ENCODE measurements at places on chromosomes 1 and 21. TPM values are rescaled to one million over a fixed set of nuclear protein-coding genes. Genes with fewer than 3 reads are reported as not detected.

DNA sequence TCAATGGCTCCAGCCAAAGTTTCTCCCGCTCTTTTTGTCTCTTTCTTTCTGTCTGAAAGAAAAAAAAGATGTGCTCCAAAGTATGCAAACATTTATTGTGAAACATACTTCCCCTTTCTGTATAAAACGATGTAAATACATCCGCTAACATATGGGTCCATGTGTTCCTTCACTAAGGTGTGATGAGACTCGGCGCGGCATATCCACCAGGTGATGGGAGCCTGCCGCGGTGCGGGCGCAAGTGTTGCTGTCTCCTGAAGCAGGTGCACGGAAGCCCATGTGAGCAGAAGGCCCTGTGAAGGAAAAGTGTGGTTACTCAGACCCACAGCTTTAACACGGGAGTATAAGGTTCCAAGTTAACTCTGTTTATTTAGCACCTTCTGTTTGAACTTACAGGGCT lies 466.6 kb upstream of the C1orf87 start:
- H3K4me3 ChIP-seq, result no peak overlapping the region
- no peak for DNase-seq
- H3K4me1 ChIP-seq, result no peaks in the 10 kb centered on the region
- no peak overlapping the region for H3K27ac ChIP-seq
- no peaks in the 10 kb centered on the region for H3K36me3 ChIP-seq
- H3K27me3 ChIP-seq, result no peaks in the 10 kb centered on the region

- H3K4me3 ChIP-seq, result no peak overlapping the region
- H3K36me3 ChIP-seq, result no peaks in the 10 kb centered on the region
- H3K27me3 ChIP-seq, result no peaks in the 10 kb centered on the region
- H3K4me1 ChIP-seq, result no peaks in the 10 kb centered on the region
- no peak for DNase-seq
- H3K27ac ChIP-seq, result no peak overlapping the region
Observed at GRCh38 chr1:177431123-177431522, 260.4 kb downstream of the BRINP2 start.

DNA sequence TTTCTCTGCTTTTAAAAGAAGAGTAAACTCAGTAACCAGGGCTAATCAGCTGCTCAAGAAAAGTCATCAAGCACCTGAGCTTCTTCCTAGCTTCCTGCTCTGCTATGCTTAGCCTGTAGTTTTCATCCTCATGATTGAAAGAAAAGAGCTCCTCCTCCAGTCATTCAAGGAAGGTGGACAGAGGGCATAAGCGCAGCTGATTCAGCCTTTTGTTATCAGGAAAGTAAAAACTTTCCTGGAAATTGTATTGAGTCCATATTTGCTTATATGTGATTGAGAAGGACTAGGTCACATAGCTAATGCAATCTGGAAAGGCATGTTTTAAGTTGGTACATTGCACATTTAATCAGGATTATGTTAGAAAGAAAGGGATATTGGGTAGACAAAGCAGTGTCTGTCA lies 8.5 kb upstream of the BACH1 start:
- no peaks in the 10 kb centered on the region for H3K36me3 ChIP-seq
- H3K27ac ChIP-seq, result no peak overlapping the region
- H3K4me3 ChIP-seq, result no peak overlapping the region

GRCh38 chr1:68213843-68214242 lies 18.5 kb downstream of the WLS start:
- peaks cover 99% of the 10 kb centered on the region for H3K4me1 ChIP-seq
- DNase-seq, result peak; percentile 93
- H3K27ac ChIP-seq, result peak overlapping the region; percentile 74
- H3K36me3 ChIP-seq, result no peaks in the 10 kb centered on the region
- no peaks in the 10 kb centered on the region for H3K27me3 ChIP-seq
- H3K4me3 ChIP-seq, result no peak overlapping the region

GRCh38 chr1:179036844-179037465 lies 11.3 kb downstream of the FAM20B start:
- no peak overlapping the region for H3K4me3 ChIP-seq
- peaks cover 79% of the 10 kb centered on the region for H3K4me1 ChIP-seq
- no peak for DNase-seq
- no peaks in the 10 kb centered on the region for H3K36me3 ChIP-seq

DNA sequence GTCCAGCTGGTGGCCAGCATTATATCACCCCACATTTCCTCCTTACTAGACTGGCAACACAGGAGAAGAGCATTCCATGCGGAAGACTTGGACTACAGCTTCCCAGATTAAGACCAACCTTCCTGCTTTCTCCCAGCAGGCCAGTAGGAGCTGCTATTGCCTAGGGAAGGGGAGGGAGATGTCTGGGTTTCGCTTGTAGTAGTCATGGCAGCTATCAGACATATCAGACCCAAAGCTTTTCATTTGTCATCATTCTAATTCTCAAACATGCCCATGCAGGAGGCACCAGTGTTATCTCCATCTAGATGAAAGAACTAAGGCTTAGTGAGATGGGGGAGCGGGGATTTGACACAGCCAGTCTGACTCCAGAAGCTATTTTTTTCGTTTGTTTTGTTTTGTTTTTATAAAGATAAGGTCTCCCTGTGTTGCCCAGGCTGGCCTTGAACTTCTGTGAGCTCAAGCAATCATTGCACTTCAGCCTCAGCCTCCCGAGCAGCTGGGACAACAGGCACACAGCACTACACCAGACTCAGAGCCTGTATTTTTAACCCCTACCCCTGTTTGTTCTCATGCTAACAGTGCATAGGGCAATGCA lies 4.5 kb downstream of the PLA2G2A start:
- no peak overlapping the region for H3K27ac ChIP-seq
- no peaks in the 10 kb centered on the region for H3K36me3 ChIP-seq
- H3K4me1 ChIP-seq, result peaks cover 18% of the 10 kb centered on the region

DNA sequence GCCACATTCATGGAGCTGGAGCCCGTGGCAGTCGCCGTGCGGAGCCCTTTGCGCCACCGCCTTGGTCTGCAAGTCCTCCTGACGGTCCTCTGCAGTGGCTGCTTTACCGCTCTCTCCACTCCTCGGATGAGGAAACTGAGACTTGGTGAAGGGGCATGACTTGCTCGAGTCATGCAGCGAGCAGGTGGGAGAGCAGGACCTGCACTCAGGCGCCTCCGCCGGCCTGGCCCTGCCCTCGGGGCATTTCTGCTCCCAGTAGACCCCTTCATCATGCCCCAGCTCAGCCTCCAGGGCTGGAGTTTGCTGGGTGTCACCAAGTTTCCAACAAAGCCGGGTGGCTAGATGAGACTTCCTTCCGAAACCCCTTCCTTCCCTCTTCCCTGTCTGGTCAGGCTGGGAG lies 100.0 kb upstream of the TARDBP start:
- H3K4me1 ChIP-seq, result no peaks in the 10 kb centered on the region
- no peak for DNase-seq
- no peaks in the 10 kb centered on the region for H3K36me3 ChIP-seq
- no peak overlapping the region for H3K27ac ChIP-seq
- no peak overlapping the region for H3K4me3 ChIP-seq

DNA sequence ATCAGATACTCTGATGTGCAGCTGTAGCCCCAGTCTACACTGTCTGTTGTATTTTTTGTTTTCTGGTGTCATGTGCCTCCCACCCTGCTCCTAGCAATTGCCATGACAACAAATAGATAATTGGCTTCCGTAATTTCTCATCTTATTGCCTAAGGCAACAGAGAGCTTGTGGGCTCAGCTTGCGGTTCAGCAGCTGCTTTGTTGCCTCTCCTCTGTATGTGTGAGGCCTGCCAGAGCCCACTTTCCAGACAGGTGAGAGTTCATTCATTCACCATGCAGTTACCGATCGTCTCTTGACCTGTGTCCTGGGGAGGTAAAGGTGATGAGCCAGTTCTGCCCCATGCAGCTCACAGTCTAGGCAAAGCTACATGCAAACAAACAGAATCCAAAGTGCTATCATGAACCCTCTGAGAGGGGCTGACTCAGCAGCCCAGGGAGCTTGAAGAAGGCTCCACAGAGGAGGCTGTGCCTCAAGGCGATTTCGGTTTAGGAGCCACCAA lies 11.9 kb downstream of the LGALS8 start:
- H3K36me3 ChIP-seq, result peaks cover 83% of the 10 kb centered on the region
- H3K27ac ChIP-seq, result no peak overlapping the region
- H3K27me3 ChIP-seq, result no peaks in the 10 kb centered on the region

- H3K27ac ChIP-seq, result no peak overlapping the region
- DNase-seq, result no peak
- no peaks in the 10 kb centered on the region for H3K36me3 ChIP-seq
Observed at GRCh38 chr1:201186192-201186591, 4.4 kb upstream of the IGFN1 start.

GRCh38 chr1:116679091-116679827 lies 11.7 kb upstream of the IGSF3 start:
- no peaks in the 10 kb centered on the region for H3K4me1 ChIP-seq
- DNase-seq, result no peak
- no peak overlapping the region for H3K27ac ChIP-seq
- no peak overlapping the region for H3K4me3 ChIP-seq
- no peaks in the 10 kb centered on the region for H3K36me3 ChIP-seq
- H3K27me3 ChIP-seq, result peaks cover 4% of the 10 kb centered on the region

DNA sequence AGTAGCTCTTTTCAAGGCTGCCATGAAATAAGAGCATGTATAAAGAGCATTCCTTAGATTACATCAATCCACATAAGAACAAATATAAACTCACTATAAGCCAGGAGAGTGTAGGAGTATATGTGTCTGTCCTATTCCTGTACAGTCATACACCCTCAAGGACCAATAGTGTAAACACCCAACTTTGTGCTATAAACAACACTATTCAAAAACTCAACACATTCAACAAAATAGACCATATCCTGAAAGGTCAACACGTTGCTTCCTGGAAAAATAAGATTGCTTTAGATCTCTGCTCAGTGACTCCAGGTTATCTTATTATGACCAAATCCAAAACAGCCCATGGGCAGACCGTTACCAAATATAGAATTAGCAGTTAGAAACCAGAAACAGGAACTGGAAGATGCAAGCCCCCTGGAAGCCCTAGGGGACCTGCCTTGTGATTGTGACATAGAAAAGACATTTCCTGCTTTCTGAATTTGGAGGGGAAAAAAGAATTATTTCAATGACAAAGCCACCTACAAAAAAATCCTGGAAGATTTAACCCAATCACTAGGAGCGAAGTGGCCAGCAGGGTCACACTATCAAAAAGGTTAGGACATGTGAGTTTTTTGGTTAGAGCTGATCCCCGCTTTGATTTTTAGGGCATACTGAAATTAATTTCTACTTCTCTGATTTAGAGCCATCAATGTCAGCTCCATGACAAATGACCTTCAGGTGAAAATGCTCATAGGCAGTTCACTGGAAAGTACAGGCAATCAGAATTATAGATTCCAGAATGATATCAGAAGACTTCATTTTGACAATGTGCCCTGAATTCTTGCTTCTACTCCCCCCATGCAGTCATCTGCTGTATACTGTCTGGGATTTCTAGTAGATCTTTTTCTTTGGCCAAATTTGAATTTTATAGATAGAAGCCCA lies 59.9 kb downstream of the LRRC8C start:
- no peaks in the 10 kb centered on the region for H3K27me3 ChIP-seq
- H3K4me1 ChIP-seq, result peaks cover 35% of the 10 kb centered on the region
- no peak overlapping the region for H3K4me3 ChIP-seq

GRCh38 chr1:215407575-215407974 lies 159.5 kb upstream of the KCTD3 start:
- no peaks in the 10 kb centered on the region for H3K36me3 ChIP-seq
- H3K4me1 ChIP-seq, result no peaks in the 10 kb centered on the region
- H3K27me3 ChIP-seq, result no peaks in the 10 kb centered on the region

DNA sequence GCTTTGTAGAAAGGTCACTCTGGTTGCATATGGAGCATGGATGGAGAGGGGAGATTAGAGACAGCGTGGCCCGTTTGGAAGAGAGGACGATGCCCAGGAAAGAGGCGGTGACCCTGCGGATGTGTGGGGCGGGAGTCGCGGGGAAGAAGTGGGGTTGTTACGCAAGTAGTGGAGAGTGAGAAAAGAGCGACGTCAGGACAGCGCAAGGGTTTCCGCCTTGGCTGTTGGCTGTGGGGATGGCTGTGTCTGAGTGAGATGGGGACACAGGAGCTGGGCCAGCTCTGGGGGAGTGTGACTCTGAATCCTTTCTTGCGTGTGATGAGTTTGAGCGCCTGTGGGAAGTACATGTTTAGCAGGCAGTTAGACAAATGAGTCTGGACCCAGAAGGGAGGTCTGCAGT lies 3.8 kb downstream of the B4GALT2 start:
- no peak for DNase-seq
- peaks cover 34% of the 10 kb centered on the region for H3K36me3 ChIP-seq
- H3K4me3 ChIP-seq, result no peak overlapping the region
- no peaks in the 10 kb centered on the region for H3K27me3 ChIP-seq

Gene FMOD
- 36.8 TPM for total RNA-seq

Gene SLC19A1
- 10.0 TPM for total RNA-seq

Gene TMEM200B
- total RNA-seq, result 20.0 TPM

Gene SPRR4
- not detected for total RNA-seq

Gene SLFNL1
- 0.52 TPM for total RNA-seq

Gene GUCA2B
- not detected for total RNA-seq

Gene HMGN2
- 263 TPM for total RNA-seq

All from esophagus muscularis mucosa (tissue), 4 donors.